ENCODE measurements at places on chromosomes 13 and 19.

GRCh38 chr13:112978561-112979405, 9.8 kb downstream of the MCF2L start:
- DNase-seq = no peak

DNA sequence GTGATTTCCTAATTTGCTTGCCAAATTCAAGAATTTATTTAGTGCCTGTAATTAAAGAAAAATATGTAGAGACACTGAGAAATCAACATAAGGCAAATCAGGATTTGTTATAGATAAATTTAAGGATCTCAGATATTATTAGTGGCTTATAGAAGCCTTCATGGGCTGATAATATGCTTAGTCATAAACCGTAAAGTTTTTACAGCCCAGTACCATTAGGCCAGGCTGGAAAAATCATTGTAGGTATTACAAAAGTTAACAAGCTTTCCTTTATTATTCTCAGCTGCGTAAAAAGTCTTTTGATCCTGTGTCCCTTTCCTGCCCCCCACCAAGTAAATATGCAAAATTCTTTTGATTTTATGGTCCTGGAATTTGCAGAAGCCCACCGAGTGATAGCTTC, 58.2 kb downstream of the SLITRK6 start:
- DNase-seq = no peak

DNA sequence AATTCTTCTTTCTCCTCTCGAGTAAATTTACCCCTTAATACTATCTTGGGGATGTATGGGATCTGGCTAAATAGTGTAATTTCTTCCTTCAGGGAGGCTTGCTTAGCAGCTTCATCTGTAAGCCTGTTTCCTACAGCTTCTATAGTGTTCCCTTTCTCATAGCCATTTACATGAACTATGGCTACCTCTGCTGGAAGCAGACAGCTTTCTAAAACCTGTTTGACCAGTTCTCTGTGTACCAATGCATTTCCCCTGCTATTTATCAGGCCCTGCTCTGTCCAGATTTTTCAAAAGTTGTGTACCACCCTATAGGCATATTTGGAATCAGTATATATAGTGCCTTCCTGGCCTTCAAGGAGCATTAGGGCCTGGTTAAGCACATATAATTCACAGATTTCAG, 113.6 kb upstream of the PCDH9 start:
- DNase-seq = no peak

- no peak for DNase-seq
Observed at GRCh38 chr19:18639706-18640243, 2.9 kb downstream of the KLHL26 start.
